ENCODE measurements at places on chromosomes 16 and 17.
A peak's percentile ranks its signal among the peaks of the same experiment; 100 is the strongest.

DNA sequence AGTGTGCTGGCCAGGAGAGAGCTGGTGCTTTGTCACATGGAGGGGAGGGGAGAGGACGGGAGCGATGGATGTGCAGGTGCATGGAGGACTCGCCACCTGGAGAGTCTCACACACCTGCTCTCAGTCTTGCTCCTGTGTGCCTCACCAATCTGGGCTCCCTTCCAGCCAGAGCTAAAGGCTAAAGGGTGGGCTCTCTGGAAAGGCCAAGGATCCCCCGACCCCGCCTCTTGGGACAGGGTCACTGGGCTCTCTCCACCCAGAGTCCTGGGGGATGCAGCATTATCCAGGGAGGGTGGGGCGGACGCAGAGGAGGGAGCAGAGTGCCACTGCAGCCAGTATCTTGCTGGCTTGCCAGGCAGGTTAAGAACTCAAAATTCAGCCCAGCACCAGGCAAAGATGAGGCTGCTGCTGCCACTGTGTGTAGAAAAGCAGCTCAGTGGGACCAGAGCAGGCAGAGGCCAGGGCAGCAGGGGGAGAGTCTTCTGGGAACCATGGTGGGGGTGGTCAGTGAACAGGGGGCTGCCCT, 5.4 kb upstream of the STAT5B start:
- no peak for DNase-seq

DNA sequence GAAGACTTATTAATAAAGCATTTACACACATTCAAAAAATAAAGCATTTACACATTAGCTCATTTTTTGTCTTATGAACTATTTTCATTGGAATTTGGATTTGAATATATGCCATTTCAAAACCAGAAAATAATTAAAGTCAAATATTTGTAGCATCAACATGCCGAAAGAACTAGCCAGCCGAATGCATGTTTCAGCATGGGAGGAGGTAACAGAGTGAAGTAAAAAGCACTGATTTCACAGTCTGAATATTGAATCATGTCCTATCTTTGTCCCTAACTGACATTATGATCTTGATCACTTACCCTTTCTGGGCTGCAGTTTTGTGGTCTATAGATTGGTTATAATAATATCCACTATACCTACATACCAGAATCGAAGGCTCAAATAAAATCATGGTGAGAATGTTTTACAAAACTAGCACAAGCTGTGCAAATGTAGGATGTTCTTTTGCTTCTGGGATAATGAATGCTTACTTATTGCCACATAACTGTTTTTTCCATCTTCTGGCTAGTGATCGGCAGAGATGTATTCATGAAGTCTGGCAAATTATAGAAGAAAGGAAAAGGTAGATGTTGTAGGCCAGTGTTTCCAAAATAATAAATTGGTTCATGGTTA, 84.7 kb downstream of the TUBD1 start:
- DNase-seq, result no peak

DNA sequence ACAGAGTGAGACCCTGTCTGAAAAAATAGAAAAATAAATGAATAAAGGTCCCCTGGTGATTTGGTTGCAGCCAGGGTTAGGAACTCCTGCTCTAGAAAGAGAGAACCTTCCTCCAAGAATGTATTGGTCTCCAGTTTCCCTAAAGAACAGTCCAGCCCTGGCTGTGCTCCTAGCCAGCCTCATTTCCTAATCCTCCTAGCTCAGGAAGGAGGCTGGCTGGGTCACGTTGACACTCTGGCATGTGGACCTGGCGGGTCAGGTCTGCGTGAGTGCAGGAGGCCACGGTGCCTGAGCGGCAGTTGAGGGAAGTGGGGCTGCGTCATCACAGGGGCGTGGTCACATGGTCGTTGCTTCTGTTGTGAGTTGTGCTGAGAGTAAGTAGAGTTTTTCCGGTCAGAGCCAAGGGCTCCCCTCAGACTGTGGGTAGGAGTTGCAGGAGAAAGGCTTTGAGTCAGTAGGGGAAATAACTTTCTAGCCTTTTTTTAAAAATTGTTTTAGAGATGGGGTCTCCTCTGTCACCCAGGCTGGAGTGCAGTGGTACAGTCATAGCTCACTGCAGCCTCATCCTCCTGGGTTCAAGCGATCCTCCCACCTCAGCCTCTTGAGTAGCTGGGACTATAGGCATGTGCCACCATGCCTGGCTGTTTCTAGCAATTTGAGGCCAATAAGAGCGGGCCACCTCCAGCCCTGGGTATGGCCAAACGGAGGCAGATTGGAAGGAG, 194.0 kb upstream of the CIBAR2 start:
- peak; percentile 60 for DNase-seq

- peak; percentile 35 for DNase-seq
Observed at GRCh38 chr17:40399185-40399584, 18.5 kb downstream of the TOP2A start.

DNA sequence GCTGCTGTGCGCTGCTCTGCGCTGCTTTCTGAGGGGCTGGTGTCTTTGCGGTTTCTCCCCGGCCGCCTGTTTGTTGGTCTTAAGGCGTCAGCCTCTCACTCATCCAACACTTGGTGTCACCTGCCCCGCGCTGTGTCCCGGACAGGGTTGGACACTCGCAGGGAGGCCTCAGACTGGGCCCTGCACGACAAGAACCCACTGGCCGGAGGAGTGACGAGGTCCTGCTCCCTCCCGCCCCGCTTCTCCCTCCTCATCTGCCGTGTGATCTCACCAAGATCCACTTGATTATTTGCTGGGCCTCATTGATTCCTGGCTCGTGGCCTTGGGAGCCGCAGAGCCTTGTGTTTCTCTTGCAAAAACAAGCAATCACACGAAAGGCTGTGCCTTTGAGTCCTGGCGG, 56.6 kb downstream of the PRMT7 start:
- DNase-seq, result no peak

- no peak for DNase-seq
Observed at GRCh38 chr16:21128991-21129390, 21.7 kb downstream of the DNAH3 start.

DNA sequence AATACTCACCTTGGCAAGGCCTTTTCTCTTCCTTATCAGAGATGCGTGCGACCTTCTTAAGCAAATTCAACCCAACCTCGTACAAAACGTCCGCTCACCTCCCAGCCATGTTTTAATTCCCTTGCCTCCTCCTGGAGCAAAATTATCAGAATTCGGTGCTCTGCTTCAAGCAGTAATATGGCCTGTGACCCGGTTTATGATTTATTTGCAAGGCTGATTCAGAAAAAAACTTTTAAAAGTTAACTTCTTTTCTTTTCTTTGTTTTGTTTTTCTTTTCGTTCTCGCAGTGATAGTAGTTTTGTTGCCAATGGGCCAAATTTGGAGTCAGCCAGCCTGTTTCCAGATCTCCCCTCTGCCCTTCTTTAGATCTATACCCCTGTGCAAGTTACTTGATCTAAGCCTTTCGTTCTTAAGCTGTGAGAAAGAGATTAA, at the start of gene PHLPP2:
Gene PHLPP2 (minus strand): TSS at position 382 of the 432 bp plus-strand sequence. CDS start 9,906 bp downstream, outside the sequence.
- no peak for DNase-seq

DNA sequence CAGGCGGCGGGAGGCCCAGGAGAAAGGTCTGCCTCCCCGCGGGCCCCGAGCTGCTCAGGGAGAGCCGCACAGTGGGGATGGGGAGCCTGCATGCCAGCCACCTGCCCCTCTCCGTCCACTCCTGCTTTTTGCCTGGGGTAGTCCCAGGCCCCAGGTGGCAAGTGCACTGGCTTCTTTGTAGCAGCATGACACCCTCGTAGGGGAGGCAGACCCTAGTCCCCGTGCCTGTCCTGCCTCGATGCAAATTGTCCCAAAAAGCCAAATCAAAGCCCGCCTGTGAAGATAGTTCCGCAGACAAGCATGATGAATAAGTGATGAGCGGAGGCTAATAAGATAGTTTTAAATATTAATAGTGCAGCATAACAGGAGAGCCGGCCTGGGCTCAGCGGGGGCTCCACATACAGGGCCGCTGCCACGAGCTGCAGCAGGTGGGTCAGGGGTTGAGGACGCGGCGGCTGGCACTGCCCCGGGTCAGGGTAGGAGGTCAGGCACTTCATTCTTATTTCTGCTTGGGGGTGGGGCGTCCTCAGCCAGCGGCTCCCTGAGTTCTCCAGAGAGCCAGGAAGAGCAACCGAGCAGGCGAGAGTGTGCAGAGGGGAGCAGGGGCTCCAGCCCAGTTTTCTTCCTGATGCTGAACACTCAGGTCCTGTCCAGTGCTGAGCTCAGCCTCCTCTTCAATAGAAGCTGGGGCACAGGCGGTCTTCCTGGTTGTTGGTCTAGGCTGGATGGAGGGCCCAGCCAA, 26.8 kb downstream of the GINS2 start:
- DNase-seq, result no peak

GRCh38 chr16:31395647-31396046, 2.5 kb downstream of the ITGAD start:
- peak; percentile 13 for DNase-seq

DNA sequence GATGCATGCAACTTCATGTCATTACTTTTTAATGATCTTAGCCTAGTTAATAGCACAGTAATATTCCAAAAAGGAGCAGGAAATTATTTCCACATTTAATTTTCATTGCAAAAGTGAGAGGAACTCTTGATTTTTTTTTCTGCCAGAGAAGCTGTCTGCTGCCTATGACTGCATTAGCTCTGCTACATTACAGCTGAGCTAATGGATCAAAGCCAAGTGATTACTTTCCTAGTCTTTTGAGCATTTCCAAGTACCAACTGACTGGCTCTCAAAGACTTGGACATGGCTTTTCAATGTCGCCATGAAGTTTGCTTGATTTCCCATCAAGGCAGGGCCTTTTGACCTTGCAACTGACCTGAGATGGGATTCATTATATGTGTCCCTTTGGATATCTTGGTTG, 356.6 kb upstream of the XYLT1 start:
- no peak for DNase-seq

DNA sequence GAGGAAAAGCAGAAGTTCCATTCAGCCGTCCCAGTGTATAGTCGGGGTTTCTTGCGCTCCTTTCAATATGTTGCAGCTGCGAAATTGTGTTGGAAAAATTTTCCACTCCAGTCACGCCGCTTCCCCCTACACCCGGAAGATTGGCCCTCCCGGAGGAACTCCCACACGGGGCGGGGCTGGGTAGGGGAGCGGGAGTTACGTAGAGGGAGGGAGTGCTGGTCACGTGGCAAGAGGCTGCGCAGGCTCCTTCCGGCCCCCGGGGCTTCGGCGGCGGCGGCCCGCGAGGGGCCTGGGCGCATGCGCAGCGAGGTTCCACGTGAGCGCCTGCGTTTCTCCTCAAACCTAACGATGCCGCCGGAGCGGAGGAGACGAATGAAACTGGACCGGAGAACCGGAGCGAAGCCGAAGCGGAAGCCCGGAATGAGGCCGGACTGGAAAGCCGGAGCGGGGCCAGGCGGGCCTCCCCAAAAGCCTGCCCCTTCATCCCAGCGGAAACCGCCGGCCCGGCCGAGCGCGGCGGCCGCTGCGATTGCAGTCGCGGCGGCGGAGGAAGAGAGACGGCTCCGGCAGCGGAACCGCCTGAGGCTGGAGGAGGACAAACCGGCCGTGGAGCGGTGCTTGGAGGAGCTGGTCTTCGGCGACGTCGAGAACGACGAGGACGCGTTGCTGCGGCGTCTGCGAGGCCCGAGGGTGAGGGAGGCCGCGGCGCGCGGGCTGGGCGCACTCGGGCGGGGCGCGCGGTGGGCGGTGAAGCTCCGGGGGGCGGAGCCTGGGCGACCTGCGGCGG, at the start of gene UTP18:
Gene UTP18 (plus strand): TSS at position 310 of the 787 bp plus-strand sequence. CDS start 39 bp downstream, at position 349.
- peak; percentile 96 for DNase-seq

DNA sequence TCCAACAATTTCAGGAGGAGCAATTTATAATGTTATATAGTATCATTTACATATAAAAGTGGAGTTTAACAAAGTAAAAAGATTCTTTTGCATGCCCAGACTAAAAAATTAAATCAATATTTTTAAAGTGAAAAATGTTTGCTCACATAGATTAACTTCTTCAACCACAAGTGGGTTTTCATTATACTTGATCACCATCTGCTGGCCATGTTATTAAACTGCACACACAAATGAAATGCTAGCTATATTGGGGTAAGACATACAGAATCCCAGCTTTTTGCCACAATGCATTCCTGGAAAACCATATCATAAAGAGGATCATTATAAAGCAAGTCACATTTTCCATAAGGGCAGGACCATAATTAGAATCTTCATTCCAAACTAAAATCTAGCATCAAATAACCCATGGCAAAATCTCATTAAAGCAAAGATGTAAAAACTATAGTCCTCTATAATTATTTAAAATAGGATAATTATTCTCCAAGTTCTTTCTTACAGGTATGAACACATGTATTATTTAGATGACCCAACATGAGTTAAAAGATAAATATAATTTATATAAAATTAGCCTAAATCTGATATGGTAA, 26.3 kb downstream of the CEP112 start:
- DNase-seq, result peak; percentile 52

DNA sequence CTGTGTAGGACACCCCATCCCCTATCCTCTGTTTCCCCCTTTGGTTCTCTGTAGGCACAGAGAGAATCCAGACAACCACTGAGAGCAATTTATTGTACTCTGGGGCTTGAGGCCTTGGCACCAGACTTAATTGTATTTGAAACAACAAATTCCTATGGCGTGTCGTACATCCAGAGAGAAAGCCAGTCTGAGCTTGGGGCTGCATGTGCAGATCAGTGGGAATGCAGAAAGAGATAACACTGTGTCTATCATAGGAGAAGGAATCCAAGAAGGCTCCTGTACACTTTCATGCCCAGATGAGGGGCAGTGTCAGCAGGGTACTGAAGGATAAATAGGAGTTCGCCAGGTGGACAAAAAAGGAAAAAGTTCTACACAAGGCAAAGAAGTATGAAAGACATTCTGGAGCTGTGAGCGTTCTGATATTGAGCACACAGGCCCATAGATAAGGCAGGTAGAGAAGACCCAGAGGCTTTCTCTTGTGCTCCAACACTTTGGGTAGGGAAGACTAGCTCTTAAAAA, 22.0 kb upstream of the IL4R start:
- no peak for DNase-seq

DNA sequence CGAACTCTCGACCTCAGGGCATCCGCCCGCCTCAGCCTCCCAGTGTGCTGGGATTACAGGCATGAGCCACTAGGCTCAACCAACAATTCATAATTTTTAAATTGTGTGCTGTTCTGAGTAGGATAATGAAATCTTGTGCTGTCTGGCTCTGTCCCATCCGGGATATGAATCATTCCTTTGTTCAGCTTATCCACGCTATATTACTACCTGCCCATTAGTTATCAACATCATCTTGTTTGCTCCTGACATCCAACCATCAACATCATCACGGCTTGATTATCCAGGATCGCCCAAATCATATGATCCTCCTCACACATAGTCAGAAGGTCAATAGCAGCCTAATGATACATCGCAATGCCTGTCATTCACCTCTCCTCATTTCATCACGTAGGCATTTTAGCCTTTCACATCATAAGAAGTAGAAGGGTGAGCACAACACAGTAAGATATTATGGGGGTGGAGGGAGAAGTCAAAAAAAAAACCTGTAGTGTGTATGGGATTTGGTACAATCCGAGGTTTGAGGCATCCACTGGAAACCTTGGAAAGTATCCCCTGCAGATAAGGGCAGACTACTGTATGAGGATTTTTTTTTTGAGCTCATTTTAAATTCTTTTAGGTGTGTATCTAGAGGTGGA, 77.0 kb upstream of the SIAH1 start:
- no peak for DNase-seq

DNA sequence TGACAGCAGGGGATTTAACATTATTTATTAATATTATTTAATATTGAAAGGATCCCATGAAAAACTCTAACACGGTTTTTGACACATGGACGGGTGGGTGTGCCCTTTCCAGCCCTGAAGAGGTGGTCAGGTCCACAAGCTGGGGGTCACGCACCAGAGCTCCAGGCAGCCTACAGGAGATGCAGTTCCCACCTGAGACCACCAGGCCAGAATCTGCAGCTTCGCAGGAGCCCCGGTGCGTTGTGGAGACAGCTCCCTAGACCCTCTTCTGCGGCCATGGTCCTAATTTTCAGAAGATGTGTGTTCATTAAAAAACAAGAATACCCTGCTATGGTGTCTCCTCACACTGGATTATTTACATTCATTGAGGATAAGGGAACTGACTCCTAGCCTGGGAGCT, 331.1 kb downstream of the C16orf95 start:
- DNase-seq, result no peak

All from globus pallidus (tissue), 1 donor.